Foreskin fibroblast (primary cell): ENCODE measurements at places on chromosomes 12 and 14.

DNA sequence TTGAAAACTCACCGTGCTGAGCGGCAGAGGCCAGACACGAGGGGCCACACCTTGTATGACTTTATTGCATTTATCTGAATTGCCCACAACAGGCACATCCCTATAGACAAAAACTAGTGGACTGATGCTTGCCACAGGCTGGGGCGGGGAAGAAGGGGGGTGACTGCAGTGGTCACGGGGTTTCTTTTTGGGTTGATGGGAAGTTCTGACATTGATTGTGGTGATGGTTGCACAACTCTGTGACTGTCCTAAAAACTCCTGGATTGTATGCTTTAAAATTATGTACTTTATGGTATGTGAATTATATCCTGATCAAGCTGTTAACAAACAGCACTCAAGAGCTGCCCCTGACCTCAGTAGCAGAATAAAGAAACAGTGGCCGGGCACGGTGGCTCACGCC is 25.7 kb downstream of the DHX37 start:
- DNase-seq, result no peak

GRCh38 chr12:74689929-74690328 is 152.3 kb downstream of the ATXN7L3B start:
- DNase-seq, result no peak

- no peak for DNase-seq
Measured at GRCh38 chr12:1928439-1929121, 10.1 kb upstream of the CACNA2D4 start.

DNA sequence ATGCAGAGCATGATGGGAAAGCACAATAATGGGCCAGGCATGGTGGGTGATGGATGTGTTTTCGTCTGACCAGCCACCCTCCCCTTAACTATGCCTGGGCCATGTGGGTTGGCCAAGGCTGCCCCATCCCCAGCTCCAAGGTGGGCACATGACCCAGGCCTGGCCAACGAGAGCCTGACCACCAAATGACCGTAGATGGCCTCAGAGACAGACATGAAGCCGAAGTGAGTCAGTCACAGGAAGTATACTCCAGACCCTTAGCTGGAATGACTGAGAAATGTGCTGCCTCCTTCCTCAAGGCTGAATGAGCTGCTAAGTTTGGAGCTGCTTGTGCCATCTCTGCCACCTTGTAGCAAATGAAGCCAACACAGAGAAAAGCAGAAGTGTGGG is 233.6 kb downstream of the BCL11B start:
- DNase-seq, result no peak

GRCh38 chr14:79118291-79118690 is 948.1 kb downstream of the NRXN3 start:
- no peak for DNase-seq

DNA sequence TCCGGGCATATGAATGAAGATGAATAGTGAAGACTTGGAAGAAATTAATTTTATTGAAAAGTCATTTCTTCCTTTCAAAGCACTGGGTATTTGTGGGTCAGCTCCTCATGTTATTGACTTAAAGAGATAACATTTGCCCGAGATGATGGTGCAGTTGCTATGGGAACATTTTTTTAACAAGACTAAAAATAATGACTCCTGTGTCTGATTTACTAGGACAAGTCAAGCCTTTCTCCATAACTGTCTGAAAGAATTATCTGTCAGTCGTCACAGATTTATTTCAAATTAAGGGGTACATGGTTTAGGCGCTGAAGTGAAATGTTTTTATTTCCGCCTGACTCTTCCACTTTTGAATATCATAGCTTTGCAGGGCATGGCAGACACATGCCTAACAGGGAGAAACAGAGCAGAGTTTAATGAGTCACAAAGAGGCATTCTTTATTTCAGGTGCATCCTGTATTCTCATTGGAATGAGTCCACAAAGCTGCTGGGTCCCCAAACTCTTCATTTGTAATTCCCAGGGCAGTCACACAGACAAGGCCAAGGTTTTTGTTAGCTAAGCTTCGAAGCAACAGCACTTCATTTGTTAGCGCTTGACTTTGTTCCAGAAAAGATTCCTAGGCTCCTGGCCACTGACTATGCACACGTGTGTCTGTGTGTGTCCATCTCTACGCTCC is 4.3 kb upstream of the GPHB5 start:
- DNase-seq, result no peak

DNA sequence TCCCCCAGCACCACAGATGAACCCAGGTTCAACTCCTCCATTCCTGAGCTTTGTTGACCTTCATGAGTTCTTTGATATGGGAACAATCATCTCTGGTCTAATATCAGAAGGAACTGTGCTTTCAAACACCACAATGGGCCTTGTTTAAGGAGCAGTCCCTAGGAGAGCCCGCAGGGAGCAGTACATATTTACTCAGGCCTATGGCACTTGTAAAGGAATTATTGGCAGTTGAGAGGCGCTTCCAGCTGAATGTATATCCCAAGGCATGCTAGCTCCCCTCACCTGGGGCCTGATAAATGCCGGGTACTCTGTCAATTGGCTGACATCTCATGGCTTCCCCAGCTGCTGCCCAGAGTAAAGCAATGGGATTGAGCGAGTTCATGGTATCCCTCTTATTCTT is 76.2 kb downstream of the ZFP36L1 start:
- DNase-seq, result no peak

DNA sequence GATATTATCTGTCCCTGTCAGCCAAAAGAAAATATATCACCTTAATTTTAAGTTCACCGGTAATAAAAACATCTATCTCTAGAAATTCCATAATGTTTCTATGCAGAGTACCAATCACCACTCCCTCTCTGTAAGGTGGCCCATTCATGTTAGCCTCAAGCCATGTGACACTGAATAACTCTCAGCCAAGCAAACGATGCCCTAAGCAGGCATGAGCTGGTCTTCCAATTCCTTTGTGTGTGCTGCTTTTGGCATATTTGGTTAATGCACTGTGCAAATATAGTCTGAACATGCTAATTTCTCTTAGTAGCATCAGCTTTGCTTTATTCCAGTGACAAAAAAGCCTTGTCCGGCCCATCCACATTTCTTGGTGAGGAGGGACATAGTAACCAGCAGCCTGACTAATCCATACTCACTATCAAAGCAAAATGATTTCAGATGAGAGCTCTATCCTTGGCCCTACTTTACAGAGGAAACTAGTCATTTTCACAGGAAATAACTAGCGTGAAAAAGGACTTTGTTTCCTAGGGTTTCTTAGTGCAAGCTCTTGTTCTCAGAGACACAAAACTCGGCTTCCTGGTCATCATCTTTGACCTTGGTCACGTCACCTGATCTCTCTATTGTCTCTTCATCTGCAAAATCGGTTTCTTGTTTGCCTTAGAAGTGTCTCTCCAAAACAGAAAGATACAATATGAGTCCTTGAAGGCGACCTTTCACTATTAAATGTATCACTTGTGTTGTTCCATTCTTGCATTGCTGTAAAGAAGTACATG is 59.2 kb upstream of the RTRAF start:
- peak; percentile 45 for DNase-seq

DNA sequence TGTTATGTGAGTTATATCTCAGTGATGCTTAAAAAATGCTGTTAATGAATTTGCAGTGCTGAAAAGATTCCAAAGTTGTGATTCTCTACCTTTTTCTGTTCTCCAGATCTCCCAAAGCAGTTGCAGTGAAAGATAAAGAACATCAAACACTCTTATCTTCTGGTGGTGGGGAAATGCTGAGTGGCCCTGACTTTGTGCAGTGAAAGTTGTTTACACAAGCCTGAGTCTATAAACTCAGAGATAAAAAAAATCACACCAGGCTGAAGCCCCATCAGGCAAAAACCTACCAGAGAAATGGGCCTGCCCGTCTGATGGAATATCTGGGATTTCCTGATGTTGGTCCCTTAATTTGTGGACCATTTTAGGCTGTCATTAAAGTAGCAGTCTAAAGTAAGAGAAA is 46.1 kb downstream of the RASSF3 start:
- DNase-seq, result no peak

GRCh38 chr14:49196327-49196726 is 389.9 kb downstream of the RPS29 start:
- no peak for DNase-seq

DNA sequence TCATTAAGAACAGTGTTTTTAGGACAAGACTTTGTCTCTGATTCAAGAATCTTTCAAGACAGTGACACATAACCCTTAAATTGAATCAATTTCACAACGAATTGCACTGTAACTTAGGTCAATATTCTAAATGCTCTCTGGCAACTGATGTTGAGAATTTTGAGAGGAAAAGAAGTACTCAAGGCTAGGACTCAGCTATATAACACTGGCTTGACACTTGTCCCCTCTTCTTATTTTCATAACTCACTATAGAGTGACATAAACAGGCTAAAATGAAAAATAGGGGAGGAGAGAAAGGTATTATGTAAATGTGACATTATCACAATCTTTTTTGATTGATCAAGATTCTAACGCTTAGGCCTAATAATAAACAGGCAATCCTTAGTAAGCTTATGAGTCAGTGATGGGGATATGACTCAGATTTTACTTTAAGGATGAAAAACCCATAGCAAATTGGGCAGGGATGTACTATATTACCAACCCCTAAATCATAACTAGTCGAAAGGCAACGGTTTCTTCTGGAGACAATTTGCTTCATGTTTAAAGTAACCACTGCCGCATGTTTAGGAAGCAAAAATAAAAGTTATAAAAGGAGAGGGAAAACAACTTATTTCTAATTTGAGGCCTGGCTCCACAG is 10.9 kb downstream of the BTG1 start:
- DNase-seq, result peak; percentile 85

DNA sequence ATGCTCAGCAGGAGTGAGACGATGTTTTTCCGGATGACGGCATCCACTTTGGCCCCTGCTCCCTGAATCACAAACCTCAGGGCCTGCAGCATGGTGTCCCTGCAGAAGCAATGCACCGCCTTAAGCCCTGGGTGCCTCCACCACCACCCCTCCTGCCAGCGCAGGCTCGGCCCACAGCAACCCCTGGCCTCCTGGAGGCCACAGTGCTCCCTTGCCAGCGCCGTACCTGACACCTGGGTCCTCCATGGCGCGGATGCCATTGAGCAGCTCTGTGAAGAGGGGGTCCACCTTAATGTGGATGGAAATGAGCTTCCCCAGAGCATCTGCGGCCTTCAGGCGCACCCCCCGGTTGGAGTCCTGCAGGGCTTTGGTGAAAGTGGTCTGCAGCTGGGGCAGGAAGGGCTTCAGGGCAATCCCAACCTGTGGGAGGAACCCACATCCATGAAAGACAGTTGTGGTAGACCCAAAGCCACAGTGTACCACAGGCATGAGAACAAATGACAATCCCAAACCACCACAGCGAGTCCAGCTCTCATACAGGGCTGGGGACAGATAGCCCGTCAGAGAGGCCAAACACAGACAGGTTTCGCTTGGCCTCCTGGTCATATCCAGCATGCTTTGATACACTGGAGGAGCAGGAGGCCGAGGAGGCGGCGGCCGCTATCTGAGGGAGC is 17.9 kb upstream of the RAB35 start:
- DNase-seq, result no peak

DNA sequence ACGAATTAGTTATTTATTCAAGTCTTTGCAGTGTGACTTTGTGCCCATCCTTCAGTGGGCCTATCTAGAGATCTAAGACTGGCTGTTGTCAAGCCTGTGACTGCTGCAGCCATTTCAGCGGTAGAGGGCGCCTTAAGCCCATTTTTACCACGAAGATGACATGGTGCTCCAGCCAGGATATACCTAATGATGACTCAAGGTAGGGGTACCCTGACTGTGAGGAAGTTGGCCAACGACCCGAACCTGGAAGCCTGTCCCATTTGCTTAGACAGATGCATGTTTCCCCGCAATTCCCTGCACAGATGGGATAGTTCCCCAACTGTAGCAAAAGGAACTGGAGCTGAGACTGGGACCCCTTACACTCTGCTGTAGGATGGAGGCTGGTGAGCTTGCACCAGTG is 41.3 kb downstream of the RAB3IP start:
- peak; percentile 4 for DNase-seq

DNA sequence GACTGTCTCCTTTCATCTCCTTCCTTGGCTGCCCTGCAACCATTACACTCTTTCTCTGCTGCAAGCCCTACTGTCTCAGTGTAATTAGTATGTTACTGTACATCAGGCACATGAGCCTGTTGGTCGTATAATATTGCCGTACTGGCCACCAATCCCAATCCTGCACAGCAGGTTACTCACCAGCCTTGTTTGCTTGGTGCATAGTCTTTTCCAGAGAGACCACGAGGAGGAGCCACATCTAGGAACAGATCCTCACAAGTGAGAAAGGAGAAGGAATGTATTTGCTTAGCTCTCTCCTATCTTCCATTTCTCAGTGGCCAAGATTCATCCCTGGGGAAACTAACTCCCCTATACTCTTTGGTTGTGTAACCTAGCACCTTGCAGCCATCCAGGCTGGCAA is 33.0 kb upstream of the BICDL1 start:
- no peak for DNase-seq

DNA sequence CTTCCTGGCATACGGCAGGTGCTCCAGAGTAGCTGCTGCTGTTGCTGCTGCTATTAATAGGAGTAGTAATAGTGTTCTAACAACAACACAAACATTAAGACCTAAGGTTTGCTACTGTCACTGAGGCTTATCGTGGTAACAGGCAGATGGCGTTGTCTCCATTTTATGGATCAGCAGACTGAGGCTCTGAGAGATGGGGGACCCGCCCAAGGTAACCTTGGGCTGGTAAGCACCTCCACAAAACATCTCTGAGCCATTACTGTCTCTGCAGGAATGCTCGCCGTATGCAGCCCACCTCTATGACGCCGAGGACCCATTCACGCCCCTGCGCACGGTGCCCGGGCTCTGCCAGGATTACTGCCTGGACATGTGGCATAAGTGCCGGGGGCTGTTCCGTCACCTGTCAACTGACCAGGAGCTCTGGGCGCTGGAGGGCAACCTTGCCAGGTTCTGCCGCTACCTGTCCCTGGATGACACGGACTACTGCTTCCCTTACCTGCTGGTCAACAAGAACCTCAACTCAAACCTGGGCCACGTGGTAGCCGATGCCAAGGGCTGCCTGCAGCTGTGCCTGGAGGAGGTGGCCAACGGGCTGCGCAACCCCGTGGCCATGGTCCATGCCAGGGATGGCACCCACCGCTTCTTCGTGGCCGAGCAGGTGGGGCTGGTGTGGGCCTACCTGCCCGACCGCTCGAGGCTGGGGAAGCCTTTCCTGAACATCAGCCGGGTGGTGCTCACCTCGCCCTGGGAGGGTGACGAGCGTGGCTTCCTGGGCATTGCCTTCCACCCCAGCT is 7.2 kb downstream of the HHIPL1 start:
- no peak for DNase-seq

DNA sequence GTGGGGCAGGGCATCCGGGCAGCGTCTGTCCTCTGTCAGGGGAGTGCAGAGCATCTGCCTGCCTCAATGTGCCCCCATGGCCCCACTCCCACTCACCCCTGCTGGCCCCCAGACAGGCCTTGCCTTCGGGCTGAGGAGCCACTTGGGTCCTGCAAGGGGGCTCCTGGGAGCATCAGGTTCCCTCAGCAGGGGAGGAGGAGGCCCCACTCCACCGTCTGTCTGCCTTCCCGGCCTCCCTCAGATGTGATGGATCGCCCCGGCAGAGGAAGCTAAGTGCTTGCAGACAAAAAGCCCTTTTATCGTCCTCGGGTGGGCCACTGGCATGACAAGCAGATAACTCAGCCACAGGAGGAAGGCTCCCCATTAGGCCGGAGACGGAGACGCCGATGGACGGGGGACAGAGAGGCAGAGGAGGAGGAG is 35.1 kb downstream of the NCOR2 start:
- DNase-seq, result no peak

GRCh38 chr14:35687335-35687939 is 121.7 kb downstream of the RALGAPA1 start:
- peak; percentile 23 for DNase-seq

- peak; percentile 1 for DNase-seq
Measured at GRCh38 chr12:63353559-63353958, 202.6 kb upstream of the AVPR1A start.
